ENCODE measurements at places on chromosomes 1 and 21. TPM values are rescaled to one million over a fixed set of nuclear protein-coding genes. Genes with fewer than 3 reads are reported as not detected.

DNA sequence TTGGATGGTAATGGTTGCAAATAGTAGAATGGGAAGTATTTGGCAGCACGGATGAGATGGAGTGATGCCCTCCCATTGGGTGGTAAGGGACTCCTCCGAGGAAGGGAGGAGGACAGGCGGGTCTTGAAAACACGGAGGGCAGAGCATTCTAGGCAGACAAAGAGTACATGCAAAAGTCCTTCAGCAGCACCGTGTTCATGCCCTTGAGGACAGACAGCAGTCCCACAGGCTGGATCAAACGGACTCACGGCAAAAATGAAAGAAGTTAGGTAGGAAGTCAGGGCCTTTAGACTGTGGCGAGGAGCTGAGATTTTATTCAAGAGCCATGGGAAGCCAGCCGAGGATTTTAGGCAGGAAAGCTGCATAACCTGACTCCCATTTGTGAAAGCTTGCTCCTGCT is 253.9 kb downstream of the RHOU start:
- no peak for DNase-seq
- H3K36me3 ChIP-seq, result no peaks in the 10 kb centered on the region
- H3K4me3 ChIP-seq, result no peak overlapping the region
- H3K4me1 ChIP-seq, result peaks cover 41% of the 10 kb centered on the region
- H3K27ac ChIP-seq, result no peak overlapping the region
- no peaks in the 10 kb centered on the region for H3K27me3 ChIP-seq

GRCh38 chr1:99872063-99872462 is 21.9 kb downstream of the AGL start:
- no peak for DNase-seq
- peaks cover 19% of the 10 kb centered on the region for H3K4me1 ChIP-seq
- H3K27ac ChIP-seq, result no peak overlapping the region
- H3K27me3 ChIP-seq, result no peaks in the 10 kb centered on the region
- peaks cover 22% of the 10 kb centered on the region for H3K36me3 ChIP-seq
- no peak overlapping the region for H3K4me3 ChIP-seq

Gene TMEM200B
- total RNA-seq, result 44.8 TPM

DNA sequence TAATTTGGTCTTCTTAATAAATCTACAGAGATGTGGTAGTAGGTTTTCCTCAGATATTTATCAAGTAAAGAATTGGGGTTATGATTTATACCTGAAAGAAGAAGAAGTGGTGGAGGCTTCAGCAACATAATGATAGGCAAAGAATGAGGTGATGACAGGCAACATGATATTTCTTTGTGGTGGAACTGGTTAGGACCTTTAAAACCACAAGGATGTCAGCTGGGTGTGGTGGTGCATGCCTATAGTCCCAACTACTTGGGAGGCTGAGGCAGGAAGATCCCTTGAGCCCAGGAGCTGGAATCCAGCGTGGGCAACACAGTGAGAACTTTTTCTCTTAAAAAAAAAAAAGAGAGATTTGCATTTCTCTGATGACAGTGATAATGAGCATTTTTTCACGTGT is 34.1 kb upstream of the COL11A1 start:
- H3K4me3 ChIP-seq, result no peak overlapping the region
- H3K36me3 ChIP-seq, result no peaks in the 10 kb centered on the region
- DNase-seq, result no peak

DNA sequence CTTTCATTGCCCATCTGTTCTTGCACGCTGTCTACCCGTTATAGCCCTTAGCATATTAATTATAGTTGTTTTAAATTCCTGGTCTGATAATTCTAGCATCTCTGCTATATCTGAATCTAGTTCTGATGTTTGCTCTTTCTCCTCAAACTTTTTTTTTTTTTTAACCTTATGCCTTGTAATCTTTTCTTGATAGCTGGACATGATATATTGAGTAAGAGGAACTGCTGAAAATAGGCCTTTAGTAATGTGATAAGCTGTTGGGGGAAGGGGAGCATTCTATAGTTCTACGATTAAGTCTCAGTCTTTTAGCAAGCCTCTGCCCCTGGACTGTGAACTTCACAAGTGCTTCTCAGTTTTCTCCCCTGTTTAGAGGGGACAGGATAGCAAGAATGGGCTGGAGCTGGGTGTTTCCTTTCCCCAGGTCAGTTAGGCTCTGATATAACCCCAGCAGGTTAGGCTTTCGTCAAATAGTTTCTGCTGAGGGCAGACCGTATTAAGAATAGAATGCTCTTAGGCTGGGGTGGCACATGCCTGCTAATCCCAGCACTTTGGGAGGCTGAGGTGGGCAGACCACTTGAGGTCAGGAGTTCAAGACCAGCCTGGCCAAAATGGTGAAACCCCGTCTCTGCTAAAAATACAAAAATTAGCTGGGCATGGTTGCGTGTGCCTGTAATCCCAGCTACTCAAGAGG is 62.2 kb downstream of the ZFYVE9 start:
- peaks cover 5% of the 10 kb centered on the region for H3K4me1 ChIP-seq
- no peak overlapping the region for H3K4me3 ChIP-seq
- H3K36me3 ChIP-seq, result no peaks in the 10 kb centered on the region
- H3K27ac ChIP-seq, result no peak overlapping the region
- no peak for DNase-seq

DNA sequence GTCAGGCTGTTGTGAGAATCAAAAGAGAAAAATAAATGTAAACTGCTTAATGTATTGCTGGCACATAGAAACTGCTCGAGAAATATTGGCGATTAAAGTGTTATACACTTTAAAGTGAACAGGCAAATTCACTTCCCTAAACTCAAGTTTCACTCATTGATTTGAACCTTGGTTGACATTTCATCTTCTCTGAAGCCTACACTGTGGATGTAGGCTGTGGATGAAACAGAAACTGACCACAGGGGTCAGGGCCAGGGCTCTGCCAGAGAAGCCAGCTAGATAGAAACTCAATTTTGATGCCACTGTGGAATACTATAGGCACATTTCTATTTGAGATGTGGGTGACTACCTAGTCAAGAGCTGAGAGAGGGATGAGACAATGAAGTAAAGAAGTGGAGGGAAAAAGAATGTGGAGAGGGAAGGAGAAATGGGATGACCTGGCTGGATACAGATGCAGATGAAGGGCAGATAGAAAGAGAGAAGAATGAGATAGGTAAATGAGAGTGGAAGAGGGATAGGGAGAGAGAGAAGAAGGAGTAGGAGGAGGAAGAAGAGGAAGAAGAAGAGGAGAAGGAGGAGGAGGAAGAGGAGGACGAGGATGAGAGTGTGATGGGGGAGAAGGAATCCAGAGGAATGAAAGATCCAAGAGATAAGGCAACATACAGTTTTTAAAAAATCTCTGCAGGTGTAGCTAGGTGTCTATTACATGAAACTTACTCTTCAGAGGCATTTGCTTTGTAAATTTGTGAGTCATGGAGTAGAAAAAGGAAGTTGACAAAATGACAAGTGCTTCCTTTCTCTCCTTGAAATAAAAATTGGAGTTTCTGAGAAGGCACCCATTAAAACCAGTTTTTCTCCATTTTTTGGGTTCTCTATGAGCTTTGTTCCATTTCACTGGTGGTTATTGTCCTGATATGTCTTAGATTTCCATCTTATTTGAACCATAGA is 17.4 kb upstream of the CD1D start:
- no peaks in the 10 kb centered on the region for H3K36me3 ChIP-seq
- H3K27ac ChIP-seq, result no peak overlapping the region
- no peaks in the 10 kb centered on the region for H3K4me1 ChIP-seq
- DNase-seq, result no peak
- H3K4me3 ChIP-seq, result no peak overlapping the region

DNA sequence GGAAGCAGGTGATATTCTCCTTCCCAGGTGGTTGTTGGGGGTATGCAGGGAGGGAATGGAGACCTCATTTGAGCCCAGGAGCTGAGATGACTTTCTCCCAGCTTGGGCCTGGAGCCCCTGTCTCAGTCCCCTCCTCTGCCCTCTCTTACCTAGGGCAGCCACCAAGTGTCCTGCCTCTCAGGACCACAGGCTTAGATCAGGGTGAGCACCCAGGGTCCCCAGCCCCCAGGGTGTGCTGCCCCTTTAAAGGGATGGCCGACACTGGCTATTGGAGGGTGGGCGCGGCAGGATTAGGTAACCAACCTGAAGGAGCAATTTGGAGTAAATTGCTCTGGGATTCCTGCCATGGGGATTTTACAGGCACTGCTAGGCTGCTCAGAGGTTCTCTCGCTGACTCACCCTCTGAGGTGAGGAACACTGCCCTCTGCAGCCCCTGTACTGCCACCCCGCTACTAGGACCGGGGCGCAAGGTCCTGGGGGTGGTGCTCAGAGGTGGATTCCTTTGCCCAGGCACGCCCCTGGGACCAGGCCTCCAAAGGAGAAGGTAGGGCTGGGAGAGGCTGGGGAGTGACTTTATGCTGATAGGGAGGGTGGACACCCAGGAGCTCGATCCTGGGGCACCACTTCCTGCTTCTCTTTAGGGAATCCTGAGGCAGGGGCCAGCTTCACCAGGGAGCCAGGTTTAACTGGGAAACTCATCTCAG is 1.5 kb downstream of the RPS6KA1 start:
- H3K4me3 ChIP-seq, result no peak overlapping the region
- no peak overlapping the region for H3K27ac ChIP-seq
- no peak for DNase-seq
- H3K4me1 ChIP-seq, result peaks cover 14% of the 10 kb centered on the region

All from esophagus muscularis mucosa (tissue), 4 donors.